ENCODE measurements at places on chromosomes 7 and 10. TPM values are rescaled to one million over a fixed set of nuclear protein-coding genes. Genes with fewer than 3 reads are reported as not detected.

The DLX5 gene
- total RNA-seq: 1.6 TPM

The SH2D4B gene
- total RNA-seq: 0.42 TPM

The LCOR gene
- 54.0 TPM for total RNA-seq

The GDF2 gene
- total RNA-seq: not detected

The PODXL gene
- total RNA-seq: 28.7 TPM

The CRYGN gene
- 1.0 TPM for total RNA-seq

The STEAP1 gene
- total RNA-seq: 3.1 TPM

The WIPF3 gene
- 29.5 TPM for total RNA-seq

The LIPF gene
- total RNA-seq: not detected

The OR2A12 gene
- not detected for total RNA-seq

DNA sequence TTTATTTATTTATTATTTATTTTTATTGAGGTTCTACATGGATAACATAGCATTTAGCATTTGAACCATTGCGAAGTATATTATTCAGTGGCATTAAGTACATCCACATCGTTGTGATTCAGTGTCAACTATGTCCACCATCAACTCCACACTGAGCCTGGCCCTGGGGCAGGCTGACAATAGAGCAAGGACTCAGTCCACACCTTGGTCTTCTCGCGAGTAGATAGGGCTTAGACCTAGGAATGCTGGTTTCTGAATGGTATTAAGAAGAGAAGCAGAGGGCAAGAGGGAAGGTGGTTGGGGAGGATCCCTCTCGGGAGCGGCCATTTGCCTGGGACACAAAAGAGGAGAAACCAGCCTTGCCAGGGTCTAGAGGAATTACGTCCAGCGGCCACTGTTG is 599.2 kb upstream of the MGMT start:
- DNase-seq: no peak

DNA sequence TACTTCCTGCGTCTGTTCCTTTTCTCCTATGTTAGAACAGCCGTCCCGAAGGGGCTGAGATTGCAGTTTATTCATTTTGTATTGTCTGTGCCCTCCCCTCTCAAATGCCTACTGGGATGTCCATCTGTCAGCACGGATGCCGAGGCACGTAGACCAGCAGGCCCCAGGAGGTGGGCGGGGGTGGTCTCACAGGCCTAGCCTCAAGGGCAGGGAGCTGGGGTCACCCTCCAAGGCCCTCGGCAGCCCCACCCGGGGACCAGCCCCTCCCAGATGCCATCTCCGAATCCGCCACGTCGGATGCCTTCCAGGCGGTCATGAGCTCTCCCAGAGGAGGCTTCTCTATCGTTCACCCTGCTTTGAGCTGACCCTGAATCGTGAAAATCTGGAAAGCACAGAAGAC is 59.7 kb downstream of the ELFN1 start:
- DNase-seq: no peak

DNA sequence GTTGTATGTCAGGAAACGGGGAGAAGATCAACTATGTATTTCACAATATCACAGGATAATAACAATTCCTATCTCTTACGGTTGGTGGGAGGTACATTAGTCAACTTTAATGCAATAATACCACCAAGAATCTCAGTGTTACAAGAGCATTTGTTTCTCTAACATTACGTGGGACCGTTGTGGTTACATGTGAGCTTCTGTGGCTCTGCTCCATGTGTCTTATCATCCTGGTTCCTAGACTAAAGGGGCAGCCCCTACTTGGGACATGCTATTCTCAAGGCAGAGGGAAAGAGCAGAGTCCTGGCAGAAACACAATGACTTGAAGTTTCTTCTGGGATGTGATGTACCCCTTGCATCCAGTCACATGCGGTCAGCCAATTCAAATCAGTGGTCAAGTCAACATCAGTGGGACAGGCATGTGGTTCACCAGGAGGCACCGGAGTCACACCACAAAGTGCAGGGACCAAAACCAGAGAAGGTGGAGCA is 2.5 kb upstream of the ZNF22 start:
- DNase-seq: no peak

- DNase-seq: no peak
Measured at GRCh38 chr10:85558533-85558932, 808.1 kb downstream of the GRID1 start.

- DNase-seq: no peak
Measured at GRCh38 chr7:155574556-155575290, 28.4 kb upstream of the CNPY1 start.

DNA sequence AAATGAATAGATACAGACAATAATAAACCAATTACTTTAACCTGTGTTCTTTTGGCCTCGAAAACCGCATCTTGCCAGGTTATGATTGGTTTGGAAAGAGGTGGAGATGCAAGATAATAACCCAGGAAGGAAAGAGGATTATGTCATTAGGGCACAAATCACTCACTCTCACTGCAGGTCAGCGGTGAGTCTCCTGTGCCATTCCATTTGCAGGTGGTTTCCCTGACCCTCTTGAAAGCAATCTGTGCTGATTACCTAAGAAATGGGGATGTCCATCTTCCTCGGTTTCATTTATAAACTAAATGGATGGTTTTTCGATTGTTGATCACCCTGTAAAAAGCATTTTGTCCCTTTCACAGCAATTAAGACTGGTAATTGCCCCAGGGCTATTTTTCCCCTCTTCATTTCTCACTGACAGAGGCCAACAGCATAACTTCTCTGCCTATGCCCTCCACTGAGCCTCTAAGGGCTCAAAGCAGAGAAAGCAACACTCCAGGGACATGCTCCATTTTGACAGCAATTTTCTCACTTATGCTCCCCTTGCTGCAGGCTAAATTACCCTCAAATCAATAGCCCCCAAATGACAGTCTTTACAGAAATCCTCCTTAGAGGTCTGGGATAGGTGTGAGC is 257.5 kb downstream of the IPMK start:
- no peak for DNase-seq

- DNase-seq: no peak
Measured at GRCh38 chr10:76440426-76440825, 1009.0 kb downstream of the LRMDA start.

- DNase-seq: no peak
Measured at GRCh38 chr7:147400221-147400689, 1190.3 kb upstream of the C7orf33 start.

GRCh38 chr7:110521357-110521911 is 569.5 kb upstream of the LRRN3 start:
- DNase-seq: peak; percentile 22

DNA sequence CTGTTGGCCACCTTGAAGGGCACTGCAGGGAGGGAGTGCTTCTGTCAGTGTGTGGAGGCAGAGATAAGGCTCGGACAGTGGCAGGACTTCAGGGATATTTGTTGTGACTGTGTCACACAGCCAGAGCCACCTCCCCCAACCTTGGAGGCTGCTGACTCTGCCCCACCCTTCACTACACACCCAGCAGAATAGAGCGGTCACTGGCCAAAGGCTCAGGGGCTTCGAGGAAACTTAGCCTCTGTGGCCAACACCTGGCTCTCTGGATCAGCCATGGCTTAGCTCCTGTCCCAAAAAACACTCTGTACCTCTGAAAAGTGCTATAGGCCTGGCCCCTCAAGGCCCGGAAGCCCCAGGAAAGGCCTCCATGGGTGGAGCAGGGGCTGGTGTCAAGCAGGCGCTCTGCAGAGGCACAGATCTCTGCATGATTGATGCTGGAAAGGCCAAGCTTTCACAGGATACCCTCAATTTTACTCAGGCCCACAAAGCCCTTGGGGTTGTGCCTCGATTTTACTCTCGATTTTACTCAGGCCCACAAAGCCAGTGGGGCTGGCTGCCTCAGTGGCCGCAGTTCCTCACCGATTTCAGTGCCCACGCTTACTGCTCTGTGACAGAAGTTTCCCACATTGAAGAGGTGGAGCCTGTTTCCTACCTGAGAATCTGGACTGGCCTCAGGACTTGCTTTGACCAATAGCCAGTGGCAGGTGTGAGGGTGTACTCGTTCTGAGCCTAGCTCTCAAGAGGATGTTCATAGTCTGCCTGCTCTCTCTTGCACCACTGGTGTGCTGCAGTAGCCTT is 113.2 kb upstream of the GPR26 start:
- DNase-seq: no peak

DNA sequence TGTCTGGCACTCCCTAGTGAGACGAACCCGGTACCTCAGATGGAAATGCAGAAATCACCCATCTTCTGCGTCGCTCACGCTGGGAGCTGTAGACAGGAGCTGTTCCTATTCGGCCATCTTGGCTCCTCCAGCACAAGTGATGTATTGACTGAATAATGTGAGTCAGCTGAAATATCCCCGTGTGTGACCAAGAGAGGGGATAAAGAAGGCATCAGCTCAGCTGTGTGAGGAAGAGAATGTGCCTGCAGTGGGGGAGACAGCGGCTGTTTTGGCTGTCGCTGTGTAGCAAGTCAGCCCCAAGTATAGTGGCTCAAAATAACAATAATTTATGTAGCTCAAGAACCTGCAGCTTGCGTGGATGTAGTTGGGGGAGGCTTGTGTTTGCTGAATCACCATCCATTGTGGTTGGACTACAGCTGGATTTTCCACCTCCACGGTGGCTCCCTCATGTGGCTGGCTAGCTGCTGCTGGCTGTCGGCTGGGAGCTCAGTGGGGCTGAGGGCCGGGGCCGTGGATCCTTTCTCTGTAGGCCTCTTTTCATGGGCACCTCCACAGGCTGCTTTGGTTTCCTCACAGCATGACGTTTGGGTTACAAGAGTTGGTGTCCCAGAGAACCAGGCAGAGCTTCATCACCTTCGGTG is 434.5 kb downstream of the CCSER2 start:
- DNase-seq: no peak

GRCh38 chr7:2729031-2729892 is 41.3 kb downstream of the AMZ1 start:
- DNase-seq: peak; percentile 23

DNA sequence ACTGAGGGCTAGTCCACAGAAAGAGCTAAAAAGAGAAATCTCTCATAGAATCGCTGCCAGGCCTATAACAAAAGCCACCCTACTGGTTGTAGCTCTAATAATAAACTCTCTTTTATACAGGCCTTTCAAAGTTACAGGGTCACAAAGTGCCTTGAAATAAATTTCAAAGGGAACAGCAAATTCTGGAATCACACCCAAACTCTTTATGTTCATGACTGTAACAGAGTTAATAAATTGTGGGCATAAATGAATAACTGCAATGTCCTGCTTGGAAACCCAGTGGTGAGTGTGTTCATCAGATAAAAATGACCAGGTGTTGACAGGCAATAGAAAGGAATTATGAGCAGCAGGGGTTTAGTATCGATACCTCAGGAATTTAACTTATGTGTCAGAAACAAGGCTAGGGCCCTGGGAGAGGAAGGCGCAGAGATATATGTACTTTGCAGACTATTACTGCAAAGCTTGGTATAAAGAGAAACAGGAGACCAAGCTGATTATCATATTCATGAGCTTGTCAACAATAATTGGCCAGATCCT is 9.3 kb downstream of the CDC14C start:
- no peak for DNase-seq

GRCh38 chr7:508461-509170 is 11.0 kb downstream of the PDGFA start:
- no peak for DNase-seq

GRCh38 chr7:94284104-94284503 is 110.6 kb upstream of the COL1A2 start:
- DNase-seq: no peak

GRCh38 chr10:132937861-132938260 is 4.5 kb downstream of the CFAP46 start:
- DNase-seq: peak; percentile 40

GRCh38 chr10:64090865-64091264 is 569.7 kb downstream of the REEP3 start:
- no peak for DNase-seq

- DNase-seq: no peak
Measured at GRCh38 chr7:44755698-44756627, 7.3 kb downstream of the ZMIZ2 start.

DNA sequence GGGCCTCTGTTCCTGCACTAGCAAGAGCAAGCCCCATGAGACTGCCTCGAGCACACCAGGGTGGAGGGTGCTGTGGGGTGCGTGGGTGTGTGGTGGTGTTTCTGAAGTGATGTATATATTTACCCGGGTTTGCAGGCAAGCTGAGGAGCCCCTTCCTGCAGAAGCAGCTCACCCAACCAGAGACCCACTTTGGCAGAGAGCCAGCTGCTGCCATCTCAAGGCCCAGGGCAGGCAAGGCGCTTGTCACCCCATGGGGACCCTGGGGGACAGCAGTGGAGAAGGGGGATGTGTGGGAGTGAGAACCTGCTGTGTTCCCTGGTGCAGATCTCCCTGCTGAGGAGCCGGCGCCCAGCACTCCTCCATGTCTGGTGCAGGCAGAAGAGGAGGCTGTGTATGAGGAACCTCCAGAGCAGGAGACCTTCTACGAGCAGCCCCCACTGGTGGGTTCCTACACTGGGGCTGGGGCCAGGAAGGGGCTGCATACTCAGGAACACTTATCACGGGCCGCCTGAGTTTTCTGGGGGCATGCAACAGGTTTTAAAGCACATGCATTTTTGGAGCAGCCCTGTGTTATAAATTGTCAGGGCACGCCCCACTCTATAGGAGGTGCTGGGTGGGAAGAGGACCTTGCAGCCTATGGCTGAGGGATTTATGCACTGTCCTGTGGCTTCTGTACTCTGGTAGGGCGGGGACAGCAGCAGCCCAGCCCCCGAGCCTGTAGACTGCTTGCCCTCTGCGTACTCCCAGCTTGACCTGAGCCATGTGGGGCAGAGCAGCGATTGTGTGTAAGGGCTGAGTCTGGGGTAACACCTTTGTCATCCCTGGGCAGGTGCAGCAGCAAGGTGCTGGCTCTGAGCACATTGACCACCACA is 5.9 kb downstream of the PGAM2 start:
- peak; percentile 41 for DNase-seq

DNA sequence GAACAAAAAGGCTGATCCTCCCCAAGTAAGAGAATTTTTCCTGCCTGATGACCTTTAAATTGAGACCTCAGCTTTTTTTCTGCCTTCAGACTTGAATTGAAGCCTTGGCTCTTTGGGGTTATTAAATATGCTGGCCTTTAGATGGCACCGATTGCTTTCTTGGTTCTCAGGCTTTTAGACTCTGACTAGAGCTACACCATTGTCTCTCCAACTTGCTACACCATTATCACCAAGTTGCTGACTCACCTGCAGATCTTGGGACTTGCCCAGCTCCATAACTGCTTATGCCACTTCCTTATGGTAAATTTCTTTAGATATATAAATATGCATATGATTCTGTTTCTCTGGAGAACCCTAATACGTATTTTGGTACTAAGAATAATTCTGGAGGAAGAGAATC is 3.1 kb upstream of the ABCA13 start:
- no peak for DNase-seq

GRCh38 chr7:36949711-36950600 is 225.7 kb upstream of the AOAH start:
- DNase-seq: no peak
